ENCODE measurements at places on chromosomes 11 and 22.

DNA sequence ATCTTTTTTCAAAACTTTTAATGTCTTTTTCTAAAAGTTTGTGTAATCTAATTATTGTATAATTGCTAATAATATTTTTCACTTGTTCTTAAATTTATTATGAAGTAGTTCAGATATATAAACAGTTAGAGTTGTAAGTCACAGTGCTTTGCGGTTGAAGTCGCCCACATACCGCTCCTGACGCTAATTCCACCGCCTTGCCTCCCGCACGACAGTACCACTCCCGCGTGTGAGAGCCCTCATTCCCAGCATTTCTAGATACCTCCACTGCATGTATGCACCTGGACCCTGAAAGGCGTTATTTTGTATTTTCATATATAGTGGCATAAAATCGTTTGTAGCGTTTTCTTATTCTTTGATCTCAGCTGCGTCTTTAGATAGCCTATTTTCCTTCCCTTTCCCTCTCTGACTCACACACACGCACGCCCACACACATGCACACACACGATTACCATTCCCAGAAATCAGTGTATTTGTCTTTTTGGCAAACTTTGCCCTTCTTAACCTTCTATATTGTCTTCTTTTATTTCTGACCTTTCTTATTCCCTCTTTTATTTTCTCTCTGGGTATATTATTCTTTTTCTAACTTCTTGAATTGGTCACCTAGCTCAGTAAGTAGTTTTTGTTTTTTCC, 56.4 kb upstream of the PITPNB start:
- no peak for DNase-seq

GRCh38 chr11:120306519-120307242, 18.4 kb upstream of the TLCD5 start:
- no peak for DNase-seq

DNA sequence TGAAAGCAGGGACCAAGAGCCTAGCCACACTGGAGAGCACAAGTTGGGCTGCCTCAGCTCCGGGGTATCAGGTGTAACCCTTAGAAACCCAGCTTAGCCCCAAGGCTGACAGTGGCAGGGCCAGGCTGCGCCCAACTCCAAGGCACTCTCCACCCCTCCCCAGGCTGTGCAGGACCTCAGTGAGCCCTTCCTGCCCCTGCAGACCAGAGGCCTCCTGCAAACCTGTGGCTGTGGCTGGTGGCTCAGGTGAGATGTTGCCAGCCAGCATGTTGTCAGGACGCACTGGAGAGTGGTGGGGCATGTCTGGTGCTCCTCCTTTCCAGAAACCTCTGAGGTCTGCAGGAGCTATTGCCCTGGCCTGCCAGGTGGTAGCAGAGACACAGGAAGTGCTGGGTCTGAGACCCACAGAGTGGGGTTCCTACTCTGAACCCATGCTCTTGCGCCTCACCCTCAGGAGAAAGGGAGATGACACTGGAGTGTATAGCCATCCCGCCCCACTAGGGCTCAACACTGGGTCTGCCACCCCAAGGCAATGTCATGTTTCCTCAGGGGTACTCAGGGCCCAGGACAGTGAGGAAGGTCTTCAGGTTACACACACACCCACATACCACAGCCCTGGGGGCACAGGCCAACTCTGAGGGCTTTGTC, 2.4 kb upstream of the SCARF2 start:
- DNase-seq = no peak

- no peak for DNase-seq
These were observed 154.8 kb downstream of the ENTHD1 start for GRCh38 chr22:39738746-39739145.

DNA sequence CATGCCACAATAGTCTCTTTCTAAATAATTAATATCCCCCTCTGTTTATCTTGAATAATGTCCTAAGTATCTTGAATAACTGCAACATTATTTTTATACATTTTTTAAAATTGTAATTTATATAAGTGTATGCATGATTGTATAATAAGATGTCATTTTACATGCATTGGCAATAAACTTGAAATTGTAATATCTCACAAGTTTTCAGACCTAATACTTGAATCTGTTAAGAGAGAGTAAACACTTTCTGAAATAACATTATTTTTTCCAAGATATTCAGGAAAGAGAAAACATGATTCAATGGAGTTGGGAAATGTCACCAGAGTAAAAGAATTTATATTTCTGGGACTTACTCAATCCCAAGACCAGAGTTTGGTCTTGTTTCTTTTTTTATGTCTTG, at the start of gene OR4D11:
TSS of gene OR4D11 (plus strand) at position 301 of the 400 bp plus-strand sequence. CDS start at position 301, 0 bp downstream.
- no peak for DNase-seq

DNA sequence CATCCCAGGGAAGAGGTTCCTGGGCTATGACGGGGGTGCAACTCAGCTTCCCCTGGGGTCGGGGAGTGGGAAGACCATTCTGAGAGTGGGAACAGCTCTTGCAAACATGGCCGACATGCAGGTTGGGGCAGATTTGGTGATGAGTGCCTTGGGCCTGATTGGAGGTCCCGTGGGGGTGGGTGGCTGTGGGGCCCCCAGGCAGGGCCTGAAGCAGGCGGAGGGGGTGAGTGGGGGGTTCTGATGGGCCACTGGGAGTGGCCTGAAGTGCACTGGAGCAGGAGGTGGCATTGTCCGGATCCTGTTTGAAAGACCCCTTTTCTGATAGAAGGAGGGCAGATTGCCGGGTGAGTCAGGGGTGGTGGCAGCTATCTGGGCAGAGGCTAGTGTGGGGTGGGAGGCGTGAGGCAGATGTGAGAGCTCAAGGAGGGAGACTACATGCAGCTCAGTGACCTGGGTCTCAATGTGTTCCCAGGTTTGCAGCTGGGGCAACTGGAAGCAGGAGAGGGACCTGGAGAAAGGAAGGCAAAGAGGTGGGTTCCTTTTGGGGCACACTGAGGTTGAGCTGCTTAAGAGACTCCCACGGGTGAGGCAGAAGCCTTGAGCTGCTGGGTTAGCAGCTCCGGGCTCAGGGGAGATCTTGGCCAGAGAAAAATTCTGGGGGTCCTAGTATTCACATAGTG, 15.1 kb downstream of the MYEOV start:
- no peak for DNase-seq

DNA sequence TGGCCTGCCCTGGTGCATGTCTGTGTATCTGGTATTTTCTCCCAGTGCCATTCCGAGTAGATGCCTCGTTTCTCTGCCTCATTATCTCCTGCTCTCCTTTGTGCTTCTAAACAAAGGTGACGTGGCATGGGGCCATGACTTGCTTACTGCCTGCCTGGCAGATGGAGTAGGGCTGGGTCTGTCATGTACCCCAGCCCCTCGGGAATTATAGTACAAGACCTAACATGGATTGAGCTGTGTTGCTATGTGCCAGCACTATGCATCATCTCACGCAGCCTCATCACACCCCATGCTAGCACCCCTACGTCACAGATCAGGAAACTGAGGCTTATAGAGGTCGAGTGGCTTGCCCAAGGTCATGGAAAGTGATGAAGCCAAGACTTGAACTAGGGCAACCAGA, 88.1 kb downstream of the GALNT18 start:
- no peak for DNase-seq

- DNase-seq = no peak
These were observed 12.8 kb downstream of the ARFGAP2 start for GRCh38 chr11:47163898-47164297.

DNA sequence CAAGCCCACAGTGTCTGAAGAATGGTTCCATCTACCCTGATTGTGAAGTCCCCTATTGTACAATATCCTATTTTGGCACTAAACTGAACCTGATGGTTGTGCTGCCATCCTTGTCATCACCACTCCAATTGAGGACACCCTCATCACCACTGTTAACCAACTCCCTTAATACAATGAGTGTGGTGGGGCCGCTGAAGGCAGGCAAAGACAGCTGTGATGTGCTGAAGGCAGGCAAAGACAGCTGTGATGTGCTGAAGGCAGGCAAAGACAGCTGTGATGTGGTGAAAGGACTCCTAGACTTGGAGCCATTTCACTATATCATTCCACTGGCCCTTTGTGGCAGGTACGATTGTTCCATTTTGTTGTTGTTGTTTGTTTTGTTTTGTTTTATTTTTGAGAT, 481.6 kb downstream of the SOX6 start:
- DNase-seq = no peak

- DNase-seq = no peak
These were observed 1.2 kb downstream of the FAM89B start for GRCh38 chr11:65573391-65574079.

- no peak for DNase-seq
These were observed 346.6 kb downstream of the AASDHPPT start for GRCh38 chr11:106424111-106424510.

- no peak for DNase-seq
These were observed 7.3 kb downstream of the UBE2L6 start for GRCh38 chr11:57560146-57560545.

DNA sequence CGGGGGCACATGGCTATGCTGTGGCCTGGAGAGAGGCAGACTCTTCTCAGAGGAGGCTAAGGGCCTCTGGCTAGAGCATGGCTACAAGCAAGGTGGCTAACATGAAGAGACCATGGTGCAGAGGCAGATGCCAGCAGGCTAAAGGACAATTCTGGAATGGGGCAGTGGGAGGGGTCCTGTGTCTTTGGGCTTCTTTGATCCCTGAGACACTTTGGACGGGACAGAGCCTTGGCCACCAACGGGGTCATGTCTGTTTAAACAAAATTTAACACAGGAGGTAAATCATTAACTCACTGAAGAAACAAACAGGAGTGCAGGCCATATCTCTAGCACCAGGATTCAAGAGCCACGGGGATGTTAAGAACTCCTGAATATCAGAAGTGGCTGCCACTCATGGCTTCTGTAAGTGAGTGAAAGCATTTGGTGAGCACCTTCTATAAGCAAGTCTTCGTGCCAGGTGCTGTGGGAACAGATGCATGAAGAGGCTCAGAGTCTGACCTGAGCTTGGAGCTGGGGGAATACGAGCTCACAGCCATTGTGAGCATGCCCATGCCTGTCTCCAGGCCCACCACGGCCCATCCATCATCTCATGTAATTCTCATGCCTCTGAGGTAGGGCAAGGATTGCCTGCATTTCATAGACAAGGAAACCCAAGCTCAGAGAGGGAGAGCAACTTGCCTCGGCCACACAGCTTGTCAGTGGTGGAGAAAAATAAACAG, 18.3 kb upstream of the ZNRF3 start:
- DNase-seq = no peak

GRCh38 chr22:36387959-36388726, at the start of gene MYH9:
Gene MYH9, minus strand, starts transcription at chr22:36387967. Its CDS starts 38,731 bp downstream, at chr22:36349236.
- DNase-seq = peak; percentile 98

GRCh38 chr11:128809128-128809527, 58.0 kb downstream of the KCNJ1 start:
- DNase-seq = no peak

DNA sequence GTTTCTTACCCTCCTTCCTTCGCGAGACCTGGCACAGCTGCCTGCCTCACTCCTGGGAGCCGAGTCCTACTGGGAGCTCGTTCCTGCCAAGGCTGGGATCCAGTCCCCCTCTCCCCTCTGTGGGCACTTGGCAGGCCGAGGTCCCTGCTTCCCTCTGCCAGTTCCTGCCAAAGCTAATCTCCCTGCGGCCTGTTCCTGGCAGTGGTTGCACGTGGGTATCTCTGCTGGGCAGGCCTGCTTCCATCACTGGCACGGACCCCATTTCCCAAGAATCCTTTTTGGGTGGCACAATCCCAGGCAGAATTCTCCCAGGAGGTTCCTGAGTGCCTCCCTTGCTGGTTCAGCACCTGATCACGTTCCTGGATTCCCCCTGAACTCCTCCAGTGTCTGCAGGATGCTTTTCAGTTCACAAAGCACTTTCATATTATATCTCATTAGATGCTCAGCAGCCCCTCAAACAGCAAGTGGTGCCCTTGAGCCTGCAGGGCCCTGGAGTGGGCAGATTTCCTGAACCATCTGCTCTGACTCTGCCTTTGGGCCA, 96.5 kb downstream of the RRM1 start:
- DNase-seq = no peak

GRCh38 chr11:40328890-40329614, 1130.4 kb downstream of the LRRC4C start:
- no peak for DNase-seq

GRCh38 chr11:80502511-80502910, 1061.7 kb upstream of the TENM4 start:
- DNase-seq = no peak

GRCh38 chr11:35909511-35910265, 34.2 kb upstream of the LDLRAD3 start:
- no peak for DNase-seq

DNA sequence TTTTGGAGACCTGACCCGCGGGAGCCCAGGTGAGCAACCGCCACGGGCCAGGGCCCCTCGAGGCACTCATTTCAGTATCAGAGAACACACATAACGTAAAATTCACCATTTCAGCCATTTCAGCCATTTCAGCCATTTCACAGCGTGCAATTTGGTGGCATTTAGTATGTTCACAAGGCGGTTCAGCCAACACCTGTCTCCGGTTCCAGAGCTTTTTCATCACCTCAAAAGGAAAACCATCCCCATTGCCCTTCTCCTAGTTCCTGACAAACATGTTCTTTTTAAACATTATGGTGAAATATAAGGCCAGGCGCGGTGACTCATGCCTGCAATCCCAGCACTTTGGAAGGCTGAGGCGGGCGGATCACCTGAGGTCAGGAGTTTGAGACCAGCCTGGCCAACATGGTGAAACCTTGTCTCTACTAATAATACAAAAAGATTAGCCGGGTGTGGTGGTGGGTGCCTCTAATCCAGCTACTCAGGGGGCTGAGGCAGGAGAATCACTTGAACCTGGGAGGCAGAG, 119.3 kb downstream of the KCNQ1 start:
- no peak for DNase-seq

DNA sequence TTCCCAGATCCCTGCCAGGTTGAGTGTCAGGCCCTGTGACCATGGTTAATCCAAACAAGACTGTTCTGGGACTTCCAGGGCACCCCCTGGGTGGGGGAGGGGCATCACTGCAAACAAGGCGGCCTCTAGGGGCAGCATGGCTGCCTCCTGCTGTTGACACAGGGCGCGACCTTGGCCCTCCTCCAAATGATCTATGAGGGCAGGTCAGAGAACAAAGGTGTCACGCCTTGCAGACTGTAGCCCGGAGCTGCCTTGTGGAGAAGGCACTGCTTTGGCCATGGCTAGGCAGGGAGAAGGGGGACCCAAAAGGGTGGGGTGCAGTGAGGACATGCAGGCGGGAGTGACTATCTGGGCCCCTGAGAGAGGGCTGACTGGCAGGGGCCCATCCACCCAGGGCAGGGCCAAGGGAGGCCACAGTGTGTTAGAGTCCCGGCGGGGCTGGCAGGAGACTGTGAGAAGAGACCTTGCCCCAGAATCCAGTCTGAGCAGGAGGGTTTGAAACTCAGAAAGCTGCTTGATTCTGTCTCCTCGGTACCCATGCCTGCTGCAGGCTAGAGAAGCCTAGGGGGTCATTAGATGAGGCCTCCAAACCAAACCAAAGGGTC, 35.6 kb downstream of the KCNC1 start:
- DNase-seq = no peak

DNA sequence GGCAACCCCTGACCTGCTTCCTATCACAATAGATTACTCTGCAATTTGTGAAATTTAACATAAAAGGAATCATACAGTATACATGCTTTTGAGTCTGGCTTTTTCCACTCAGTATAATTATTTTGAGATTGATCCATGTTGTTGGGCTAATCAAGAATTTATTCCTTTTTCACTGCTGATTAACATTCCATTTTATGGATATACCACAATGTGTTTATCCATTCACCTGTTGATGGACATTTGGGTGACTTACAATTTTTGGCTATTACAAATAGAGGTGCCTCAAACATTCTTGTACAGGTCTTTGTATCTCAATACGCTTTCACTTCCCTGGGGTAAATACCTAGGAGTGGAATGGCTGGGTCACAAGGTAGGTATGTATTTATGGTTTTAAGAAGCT, 24.9 kb downstream of the TENM4 start:
- no peak for DNase-seq

GRCh38 chr11:75237050-75237449, 3.5 kb upstream of the TPBGL start:
- no peak for DNase-seq

Data from stimulated activated CD4-positive, alpha-beta T cell treated with anti-CD3 and anti-CD28 coated beads, Interleukin-1b, Interleukin-23, amount 100 ng/mL, for 1 hour (primary cell).